T-cell (primary cell): ENCODE measurements at places on chromosomes 7 and 10. TPM values are rescaled to one million over a fixed set of nuclear protein-coding genes. Genes with fewer than 3 reads are reported as not detected.

GRCh38 chr7:155998328-155998691 lies 186.0 kb upstream of the SHH start:
- no peak for DNase-seq

GRCh38 chr7:2787251-2787951 lies 56.7 kb downstream of the GNA12 start:
- DNase-seq = no peak

DNA sequence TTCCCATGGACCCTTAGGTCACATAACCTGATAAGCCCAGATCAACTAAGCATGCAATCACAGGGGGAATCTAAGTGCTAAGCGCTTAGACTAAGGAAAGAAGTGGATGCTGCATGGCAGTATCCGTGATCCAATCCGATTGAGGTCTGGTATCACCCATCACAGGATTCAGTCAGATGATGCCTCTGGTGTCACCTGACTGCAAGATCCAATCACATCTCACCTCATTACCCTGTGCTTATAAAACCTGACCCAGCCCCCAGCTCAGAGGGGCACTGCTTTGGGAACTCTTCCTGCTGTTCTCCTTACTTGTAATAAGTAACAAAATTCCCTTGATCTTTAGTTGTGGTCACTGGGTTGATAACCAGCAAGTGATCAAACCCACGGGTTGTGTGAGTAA lies 84.7 kb upstream of the TMEM168 start:
- DNase-seq = no peak

The INSYN2A gene
- total RNA-seq = not detected

- DNase-seq = no peak
Observed at GRCh38 chr7:139774376-139774775, 3.4 kb downstream of the HIPK2 start.

DNA sequence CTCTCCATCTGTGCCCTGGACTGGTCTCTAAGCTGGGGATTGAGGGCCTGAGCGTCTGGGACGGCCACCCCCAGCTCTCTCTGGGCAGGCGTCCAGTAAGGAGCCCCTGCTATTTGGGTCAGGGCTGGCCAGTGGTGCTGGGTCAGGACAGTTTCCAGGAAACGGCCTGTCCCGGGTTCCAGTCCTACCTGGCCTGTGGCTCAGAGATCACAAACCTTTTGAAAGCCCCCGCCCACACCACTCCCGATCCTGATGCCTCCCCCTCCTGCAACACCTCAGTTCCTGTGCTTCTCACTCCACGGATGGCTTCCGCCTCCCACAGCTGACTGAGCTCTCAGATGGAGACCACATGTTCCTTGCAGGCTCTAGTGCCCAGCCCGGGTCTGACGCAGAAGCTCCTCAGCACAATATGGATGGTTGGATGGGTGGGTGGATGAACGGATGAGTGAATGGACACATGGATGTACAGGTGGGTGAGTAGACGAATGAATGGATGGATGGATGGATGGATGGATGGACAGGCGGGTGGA lies 91.7 kb upstream of the PDGFA start:
- no peak for DNase-seq

GRCh38 chr7:50228148-50228547 lies 76.4 kb upstream of the IKZF1 start:
- DNase-seq = no peak
